ENCODE measurements at places on chromosomes 4 and X. TPM values are rescaled to one million over a fixed set of nuclear protein-coding genes. Genes with fewer than 3 reads are reported as not detected.

DNA sequence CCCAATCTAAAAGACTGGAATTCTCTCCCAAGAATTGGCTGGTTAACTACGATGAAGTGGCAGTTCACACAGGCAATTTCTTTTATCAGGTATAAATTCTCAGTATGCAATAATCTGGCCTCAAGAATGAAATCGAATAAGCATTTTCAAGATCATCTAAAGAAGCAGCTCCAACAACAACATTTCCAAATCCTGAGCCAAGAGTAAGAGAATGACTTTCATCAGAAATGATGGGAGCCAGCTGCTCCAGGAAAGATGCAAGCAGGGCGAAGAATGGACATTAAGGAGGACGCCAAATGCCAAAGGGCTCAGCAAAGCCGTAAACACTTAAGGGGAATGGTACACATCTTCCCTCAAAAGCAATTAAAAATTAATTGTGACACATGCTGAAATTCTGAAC lies 12.0 kb downstream of the ADAMTS3 start:
- no peak overlapping the region for H3K27ac ChIP-seq
- no peak overlapping the region for H3K4me3 ChIP-seq
- no peaks in the 10 kb centered on the region for H3K4me1 ChIP-seq
- no peak for DNase-seq
- no peaks in the 10 kb centered on the region for H3K36me3 ChIP-seq

GRCh38 chr4:10963958-10964703 lies 279.6 kb upstream of the CLNK start:
- H3K27ac ChIP-seq = no peak overlapping the region
- no peak overlapping the region for H3K4me3 ChIP-seq
- no peak for DNase-seq
- no peaks in the 10 kb centered on the region for H3K36me3 ChIP-seq

GRCh38 chr4:165540206-165540830 lies 161.5 kb downstream of the CPE start:
- no peaks in the 10 kb centered on the region for H3K27me3 ChIP-seq
- no peak overlapping the region for H3K27ac ChIP-seq
- H3K4me3 ChIP-seq = no peak overlapping the region

- H3K4me1 ChIP-seq = no peaks in the 10 kb centered on the region
- DNase-seq = peak; percentile 3
- no peaks in the 10 kb centered on the region for H3K27me3 ChIP-seq
- H3K4me3 ChIP-seq = peak overlapping the region; percentile 55
- H3K36me3 ChIP-seq = no peaks in the 10 kb centered on the region
- no peak overlapping the region for H3K27ac ChIP-seq
These were observed 122.8 kb downstream of the RBMX2 start for GRCh38 chrX:130524476-130525194.

DNA sequence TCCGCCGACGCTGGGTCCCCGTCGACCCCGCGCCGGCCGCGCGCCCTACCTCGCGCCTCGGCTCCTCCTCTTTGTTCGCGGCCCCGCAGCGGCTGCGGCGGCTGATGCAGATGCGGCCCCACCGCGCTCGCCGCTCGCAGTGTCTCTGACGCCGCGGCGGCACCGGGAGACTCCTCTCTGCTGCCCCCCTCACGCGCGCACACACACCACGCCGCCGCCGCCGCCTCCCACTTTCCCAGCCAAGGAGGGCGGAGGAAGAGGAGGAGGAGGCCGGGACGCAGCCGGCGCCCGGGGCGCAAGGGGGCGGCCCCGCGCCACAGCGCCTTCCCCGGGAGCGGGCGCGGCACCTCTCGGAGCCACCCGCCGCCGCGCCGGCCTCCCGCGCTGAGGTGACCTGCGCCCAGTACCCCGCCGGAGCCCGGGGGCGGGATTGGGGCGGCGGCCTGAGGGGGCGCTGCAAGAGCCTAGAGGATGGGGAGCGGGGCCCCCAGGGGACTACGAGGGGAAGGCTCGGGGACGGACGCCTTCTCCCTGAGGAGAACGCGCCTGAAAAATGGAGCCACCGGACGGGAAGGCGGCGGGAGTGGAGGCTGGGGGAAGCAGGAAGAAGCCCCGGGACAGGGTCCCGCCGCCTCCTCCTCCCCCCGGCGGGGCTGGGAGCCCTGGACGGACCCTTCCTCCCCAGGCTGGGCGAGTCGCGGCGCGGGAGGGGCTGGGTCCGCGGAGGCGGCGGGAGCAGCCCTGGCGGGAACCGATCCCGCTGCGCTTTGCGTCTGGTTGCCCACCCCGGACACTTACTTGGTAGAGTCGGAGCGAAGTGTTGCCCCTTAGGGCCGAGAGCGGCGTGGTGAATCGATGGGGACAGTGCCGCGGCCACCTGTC lies at the start of gene SH3RF1:
Gene SH3RF1, minus strand, starts transcription at position 147 of the 882 bp plus-strand sequence. CDS start 1,744 bp downstream, outside the sequence.
- H3K4me1 ChIP-seq = no peaks in the 10 kb centered on the region
- peak; percentile 73 for DNase-seq
- peak within 1 kb of the TSS; percentile 92 for H3K4me3 ChIP-seq
- H3K27me3 ChIP-seq = no peaks in the 10 kb centered on the region

GRCh38 chr4:36675436-36675835 lies 394.0 kb downstream of the DTHD1 start:
- peaks cover 10% of the 10 kb centered on the region for H3K4me1 ChIP-seq
- DNase-seq = no peak
- H3K36me3 ChIP-seq = no peaks in the 10 kb centered on the region
- H3K4me3 ChIP-seq = no peak overlapping the region

DNA sequence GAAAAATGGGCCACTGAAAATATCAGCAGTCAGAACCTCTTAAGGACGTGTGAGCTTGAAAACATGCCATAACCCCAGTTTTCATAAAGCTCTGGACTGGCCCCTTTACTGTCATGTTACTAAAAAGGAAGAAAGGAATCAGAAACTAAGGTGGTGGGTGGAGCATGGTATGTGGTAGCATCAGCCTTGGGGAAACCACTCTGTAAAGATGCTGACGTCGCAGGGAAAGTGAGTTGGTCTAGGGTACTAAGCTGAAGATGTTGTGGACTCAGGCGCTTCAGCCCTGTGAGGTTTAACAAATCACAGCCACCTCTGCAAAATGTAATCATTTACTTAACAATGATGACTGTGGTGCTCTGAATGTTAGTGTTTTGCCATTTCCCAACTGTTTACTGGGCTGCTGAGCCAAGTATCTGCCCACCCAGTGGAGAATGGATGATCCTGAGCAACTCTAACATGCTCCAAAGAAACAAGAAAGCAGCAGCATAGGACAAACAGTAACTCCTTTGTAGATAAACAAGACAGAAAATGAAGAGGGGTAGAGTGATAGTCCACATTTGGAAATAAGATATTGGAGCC lies 33.4 kb downstream of the C4orf54 start:
- no peak overlapping the region for H3K27ac ChIP-seq
- no peak for DNase-seq
- H3K4me3 ChIP-seq = no peak overlapping the region
- H3K36me3 ChIP-seq = no peaks in the 10 kb centered on the region

- no peaks in the 10 kb centered on the region for H3K27me3 ChIP-seq
- H3K36me3 ChIP-seq = no peaks in the 10 kb centered on the region
- no peak overlapping the region for H3K27ac ChIP-seq
- H3K4me3 ChIP-seq = no peak overlapping the region
- no peaks in the 10 kb centered on the region for H3K4me1 ChIP-seq
- DNase-seq = no peak
These were observed 688.9 kb upstream of the AMOT start for GRCh38 chrX:113529426-113530013.

GRCh38 chr4:41985151-41985550 lies 3.6 kb downstream of the DCAF4L1 start:
- no peaks in the 10 kb centered on the region for H3K36me3 ChIP-seq
- H3K27me3 ChIP-seq = no peaks in the 10 kb centered on the region
- no peak for DNase-seq
- H3K4me1 ChIP-seq = 0 out of 2 replicates have a peak, but pooled peaks cover 4% of the 10 kb centered on the region

DNA sequence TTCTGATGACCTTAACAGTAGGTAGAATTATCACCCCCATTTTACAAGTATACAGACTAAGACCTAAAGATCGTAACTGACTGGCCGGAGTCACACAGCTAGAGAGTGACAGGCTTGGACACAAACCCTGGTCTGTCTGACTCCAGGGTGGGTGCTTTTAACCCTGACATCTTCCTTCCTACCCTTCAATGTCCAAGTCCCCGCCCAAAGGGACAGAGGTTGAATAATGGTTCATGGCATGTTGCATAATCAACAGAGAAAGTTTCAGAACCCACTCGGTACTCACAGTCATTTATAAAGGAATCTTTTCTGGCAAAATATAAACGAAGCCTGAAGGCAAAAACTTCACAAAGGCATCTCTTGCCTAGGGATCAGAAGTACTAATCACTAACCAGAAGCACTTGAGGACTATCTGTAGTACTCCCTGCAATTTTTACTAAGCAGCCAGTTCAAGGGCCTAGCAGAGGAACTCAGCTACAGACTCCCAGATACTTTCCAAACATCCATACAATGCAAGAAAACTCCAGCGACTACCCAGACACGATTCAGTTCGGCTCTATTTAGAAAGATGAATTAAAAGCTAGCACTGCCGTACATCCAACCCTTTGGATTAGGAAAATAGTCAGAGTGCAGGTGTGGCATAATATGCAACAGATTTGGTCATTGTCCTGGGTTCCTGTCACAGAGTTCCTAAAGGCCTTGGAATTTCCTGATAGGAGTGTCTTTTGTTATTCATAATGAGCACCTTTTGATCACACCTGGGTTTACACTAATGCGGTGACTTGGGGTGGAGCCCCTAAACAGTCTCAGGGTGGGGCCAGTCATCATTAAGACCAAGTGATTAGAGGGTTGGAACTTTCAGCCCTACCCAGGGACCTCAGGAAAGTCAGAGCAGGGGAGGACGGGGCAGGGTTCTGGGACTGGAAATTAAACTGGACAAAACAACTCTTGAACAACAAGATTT lies 44.0 kb downstream of the RELL1 start:
- H3K4me1 ChIP-seq = no peaks in the 10 kb centered on the region
- H3K4me3 ChIP-seq = no peak overlapping the region
- H3K36me3 ChIP-seq = peaks cover 41% of the 10 kb centered on the region
- no peak for DNase-seq

TCEAL6 gene
- total RNA-seq = not detected

PCYT1B gene
- total RNA-seq = 7.2 TPM

All from SJCRH30 (cell line).